ENCODE measurements at places on chromosomes 12 and 14.

DNA sequence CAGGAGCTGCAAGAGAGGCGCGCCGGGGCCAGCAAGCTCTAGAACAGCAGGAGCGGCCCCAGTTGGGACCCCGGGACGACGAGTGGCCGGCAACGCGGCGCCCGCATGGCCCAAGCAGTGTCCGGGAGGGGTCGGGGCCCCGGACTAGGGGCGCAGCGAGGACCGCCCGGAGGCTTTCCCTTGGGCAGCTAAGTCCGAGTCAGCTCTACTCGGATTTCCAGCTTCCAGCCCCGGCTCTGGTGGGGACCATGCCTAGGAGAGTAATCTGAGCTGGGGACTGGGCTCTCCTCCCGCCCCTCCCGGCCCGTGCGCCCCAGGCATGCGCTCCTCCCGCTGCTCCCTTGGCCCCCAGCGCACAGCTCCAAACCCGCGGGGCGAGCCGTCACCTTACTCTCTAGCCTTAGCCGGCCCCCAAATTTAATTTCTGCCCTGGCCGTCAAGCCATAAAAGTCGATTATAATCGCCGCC lies 41.6 kb upstream of the CAPRIN2 start:
- DNase-seq: no peak

GRCh38 chr14:91255026-91255695 lies 10.7 kb upstream of the GPR68 start:
- DNase-seq: no peak

GRCh38 chr14:100888789-100889315 lies 14.7 kb downstream of the RTL1 start:
- DNase-seq: no peak

DNA sequence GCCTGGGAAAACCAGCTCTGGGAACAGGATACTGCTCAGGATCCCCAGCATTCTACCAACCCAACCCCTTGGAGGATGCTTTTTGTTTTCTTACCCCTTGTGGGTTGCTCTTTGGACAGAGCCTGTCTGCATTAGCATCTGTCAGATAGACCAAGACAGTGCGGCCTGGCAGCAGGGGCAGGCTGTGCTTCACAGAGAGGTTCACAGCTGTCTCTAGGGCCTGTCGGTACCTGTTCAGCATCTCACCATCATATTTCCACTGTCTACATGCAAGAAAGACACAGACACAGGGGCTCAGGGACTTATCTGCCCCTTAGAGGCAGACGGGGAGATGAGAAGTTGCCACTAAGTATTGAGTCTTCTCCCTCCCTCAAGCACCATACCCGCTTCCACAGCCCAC lies 21.8 kb downstream of the TEP1 start:
- DNase-seq: no peak

GRCh38 chr12:118526255-118527095 lies 150.1 kb downstream of the SUDS3 start:
- DNase-seq: no peak

DNA sequence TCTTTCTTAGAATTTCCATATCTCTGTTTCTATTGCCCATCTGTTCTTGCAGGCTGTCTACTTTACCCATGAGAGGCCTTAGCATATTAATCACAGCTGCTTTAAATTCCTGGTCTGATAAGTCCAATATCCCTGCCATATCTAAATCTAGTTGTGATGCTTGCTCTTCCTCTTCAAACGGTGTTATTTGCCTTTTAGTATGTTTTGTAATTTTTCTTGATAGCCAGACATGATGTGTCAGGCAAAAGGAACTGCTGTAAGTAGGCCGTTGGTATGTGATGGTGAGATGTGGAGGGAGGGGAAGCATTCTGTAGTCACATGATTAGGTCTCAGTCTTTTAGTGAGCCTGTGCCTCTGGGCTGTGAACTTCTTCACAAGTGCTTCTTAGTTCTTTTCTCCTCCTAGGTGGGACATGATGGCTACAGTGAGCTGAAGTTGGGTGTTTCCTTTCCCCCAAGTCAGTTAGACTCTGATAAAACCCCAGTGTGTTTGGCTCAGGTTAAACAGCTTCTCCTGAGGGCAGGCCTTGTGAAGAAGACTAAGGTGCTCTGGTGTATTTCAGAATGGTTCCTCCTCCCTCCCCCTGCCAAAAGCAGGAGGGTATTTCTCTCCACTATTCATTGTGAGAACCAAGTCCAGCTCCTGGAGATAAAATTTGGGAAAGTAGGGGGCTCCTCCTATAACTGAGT lies 195.9 kb upstream of the PARP11 start:
- no peak for DNase-seq

- no peak for DNase-seq
Observed at GRCh38 chr12:98437806-98438595, 77.4 kb upstream of the TMPO start.

DNA sequence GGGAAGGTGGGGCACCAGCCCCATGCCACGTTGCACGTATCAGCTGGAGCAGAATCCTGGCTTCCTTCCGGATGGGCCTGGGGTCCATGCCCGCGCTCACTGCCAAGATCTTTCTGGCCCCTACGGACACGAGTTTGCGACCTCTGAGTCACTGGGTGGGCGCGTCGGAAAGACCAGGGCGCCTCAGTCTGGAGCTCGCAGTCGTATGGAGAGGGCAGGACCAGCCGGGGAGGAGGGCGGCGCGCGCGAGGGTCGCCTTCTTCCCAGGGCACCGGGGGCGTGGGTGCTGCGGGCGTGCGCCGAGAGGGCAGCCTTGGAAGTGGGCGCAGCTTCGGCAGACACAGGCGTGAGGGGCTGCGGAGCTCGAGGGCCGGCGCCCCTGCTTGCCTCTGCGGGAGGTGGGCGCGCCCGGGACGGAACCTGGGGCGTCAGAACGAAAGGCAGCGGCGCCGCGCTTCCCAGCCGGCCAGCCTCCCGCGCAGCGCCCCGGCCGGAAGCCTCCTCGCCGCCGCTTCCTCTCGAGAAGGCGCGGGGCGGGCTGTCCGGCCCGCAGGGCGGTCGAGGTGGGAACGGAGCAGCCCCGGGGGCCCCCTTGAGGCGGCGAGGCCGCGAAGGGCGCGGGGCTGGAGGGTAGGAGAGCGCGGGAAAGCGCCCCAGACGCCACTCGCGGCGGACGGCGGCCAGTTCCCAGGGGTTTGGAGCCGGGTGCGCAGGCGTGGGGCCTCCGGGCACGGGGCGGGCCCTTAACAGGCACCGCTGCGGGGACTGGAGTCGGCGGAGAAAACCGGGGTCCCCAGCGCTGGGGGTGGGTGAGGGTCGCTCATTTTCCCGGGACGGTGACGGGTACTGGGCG lies at the start of gene ARL6IP4:
Gene ARL6IP4 (plus strand): TSS at position 499 of the 853 bp plus-strand sequence. CDS start 459 bp downstream, outside the sequence.
- DNase-seq: no peak

DNA sequence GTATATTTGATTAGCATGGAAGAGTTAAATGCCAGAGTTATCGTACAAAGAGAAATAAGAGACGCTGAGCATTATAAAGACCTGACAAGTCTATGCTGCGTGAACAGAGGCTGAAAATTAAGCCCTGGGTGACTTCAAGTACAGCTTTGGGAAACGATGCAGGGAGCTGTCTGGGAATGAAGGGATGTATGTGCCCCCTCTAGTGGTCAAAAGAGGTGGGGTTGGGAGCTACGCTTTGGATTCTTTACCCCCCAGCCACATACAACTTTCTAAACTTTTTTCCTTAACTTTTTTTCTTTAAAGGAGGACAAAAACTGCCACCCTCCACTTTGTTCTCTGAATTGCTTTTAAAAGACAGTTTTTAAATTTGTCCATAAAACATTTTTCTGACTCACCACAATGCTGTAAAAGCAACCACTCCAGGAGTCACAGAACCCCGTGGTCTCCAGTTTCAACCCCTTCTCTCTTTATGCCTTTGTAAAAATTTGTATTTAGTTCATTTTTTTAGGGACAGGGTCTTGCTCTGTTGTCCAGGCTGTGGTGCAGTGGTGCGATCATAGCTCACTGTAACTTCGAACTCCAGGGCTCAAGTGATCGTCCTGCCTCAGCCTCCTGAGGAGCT lies 59.4 kb downstream of the ZNF664 start:
- DNase-seq: no peak

GRCh38 chr12:6961695-6962284 lies 8.7 kb downstream of the PHB2 start:
- DNase-seq: no peak

GRCh38 chr12:18981732-18982131 lies 147.8 kb upstream of the PLEKHA5 start:
- no peak for DNase-seq

GRCh38 chr12:1355396-1355795 lies 239.0 kb downstream of the FBXL14 start:
- no peak for DNase-seq

DNA sequence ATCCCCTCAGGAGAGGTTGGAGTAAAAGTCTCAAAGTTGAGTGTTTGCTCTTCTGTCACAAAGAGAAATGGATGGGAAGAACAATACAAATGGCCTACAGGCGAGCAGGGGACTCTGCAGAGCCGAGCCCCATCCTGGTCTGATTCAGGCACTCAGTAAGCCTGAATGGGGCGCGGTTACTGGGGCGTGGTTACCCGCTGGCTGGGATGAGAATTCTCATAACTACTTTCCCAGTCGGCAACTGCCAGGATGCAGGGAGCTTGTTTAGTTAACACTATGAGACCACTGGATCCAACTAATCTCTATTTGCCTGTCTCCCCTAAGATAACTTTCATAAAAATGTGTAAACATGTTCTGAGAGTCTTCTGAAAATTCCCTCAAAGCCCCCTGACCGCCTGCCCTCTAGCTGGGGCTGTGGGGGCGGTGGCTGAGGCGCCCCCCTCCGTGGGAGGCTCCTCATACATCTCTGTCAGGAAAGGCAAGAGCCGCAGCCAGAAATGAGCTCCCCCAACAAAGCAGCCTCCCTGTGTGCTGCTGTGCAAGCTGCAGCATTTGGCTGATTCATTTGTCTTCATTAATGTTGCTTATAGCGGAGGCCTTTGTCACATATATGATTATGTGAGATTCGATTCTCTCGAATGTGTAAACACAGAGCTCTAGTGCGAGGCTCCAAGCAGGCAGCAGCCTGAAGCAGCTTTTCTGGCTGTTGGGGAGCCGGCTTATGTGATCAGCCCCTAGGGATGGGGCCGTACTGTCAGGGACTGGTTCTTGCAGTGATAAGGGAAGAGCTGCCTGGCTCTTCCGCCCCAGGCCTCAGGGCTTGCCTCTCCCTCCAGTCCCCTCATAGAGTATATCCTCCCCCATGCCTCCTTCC lies 126.1 kb upstream of the ARHGAP5 start:
- DNase-seq: no peak

- no peak for DNase-seq
Observed at GRCh38 chr14:58946431-58946830, 242.0 kb upstream of the DAAM1 start.

DNA sequence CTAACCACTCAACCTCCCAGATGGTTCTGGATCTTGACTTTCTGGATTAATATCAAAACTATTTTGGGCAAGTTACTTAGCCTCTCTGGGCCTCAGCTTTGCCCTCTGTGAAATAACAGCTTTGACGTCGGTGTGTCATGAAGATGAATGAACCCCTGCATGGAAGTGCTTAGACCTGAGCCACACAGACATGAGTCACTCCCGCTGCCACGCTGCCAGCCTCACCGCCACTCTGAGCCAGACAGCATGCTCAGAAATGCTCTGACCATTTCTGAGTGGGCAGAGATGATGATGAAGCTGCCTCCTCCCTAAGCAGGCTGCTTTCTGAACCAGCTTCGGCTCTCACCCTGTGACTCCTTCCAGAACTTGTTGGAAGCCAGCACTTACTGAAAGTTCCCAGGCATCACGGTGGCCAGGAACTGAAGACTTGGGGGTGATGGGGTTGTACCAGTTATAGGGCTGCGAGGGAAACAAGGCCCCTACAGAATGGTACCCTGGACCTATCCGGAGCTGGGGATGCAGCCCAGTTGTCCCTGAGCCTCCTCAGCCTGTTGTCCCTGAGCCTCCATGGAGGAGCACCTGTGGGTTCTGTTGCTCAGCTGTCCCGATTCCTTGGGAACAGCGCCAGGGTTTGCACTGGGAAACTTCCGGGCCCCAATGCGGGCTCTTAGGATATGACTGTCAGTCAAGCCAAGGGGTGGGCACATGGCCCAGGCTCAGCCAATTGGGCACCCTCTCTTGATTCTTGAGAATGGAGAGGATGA lies 2.0 kb upstream of the CCDC197 start:
- no peak for DNase-seq

DNA sequence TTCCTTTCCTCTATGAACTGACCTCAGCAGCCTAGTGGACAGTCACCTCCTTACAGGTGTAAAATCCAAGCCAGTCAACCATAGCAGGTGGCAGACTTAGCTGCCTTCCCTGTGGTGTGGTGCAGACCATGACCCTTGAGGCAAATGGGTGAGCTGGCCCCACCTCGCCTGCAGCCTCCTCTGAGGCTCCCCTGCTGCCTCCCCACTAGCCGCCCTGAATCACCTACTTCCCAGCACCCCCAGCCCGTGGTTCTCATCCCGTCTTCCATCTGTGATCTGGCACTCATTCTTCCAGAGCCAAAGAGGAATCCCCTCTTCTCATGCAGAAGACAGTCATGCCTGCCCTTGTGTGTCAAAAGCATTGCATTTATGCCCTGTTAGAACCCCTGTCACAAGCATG lies 34.4 kb upstream of the TSPAN9 start:
- no peak for DNase-seq

DNA sequence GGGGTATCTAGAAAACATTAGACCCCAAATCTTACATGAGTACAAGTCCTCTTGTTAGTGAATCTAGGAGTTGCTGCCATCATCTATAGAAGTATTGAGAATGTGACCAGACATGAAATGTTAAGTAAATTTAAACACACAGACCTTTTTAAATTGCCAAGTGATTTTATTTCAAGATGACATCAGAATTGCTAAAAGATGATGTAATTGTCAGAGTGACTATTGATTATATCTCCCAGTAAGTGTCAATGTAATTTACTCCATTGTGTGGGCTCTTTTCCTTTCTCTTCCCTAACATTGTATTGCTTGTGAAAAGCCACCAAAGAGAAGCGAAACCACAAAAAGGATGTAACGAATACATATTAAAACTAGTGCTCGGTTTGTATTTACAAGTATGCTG lies 16.8 kb downstream of the ADAM21 start:
- DNase-seq: no peak

DNA sequence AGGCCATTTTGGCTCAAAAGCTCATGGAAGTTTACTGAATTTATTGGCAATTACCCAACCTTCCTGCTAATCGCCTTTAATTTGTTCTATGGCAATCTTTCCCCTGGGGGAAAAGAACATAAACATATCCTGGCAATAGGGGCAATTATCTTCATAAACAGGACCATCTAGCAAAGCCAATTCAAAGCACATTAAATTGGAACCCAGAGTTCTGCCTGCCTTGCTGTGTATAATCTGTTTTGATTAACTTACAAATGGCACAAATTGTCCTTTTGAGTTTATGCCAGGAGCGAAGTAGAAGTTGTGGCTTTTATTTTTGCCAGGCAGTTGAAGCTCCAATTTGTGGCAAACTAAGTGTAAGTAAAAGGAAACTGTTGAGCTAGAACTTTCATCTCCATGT lies 68.6 kb downstream of the C12orf50 start:
- no peak for DNase-seq

- DNase-seq: no peak
Observed at GRCh38 chr12:121942145-121942718, 23.8 kb downstream of the CFAP251 start.

GRCh38 chr12:19894050-19894449 lies 454.8 kb downstream of the AEBP2 start:
- DNase-seq: no peak

- DNase-seq: no peak
Observed at GRCh38 chr14:104271391-104271790, 133.0 kb downstream of the KIF26A start.
